ENCODE measurements at places on chromosomes 4 and X. TPM values are rescaled to one million over a fixed set of nuclear protein-coding genes. Genes with fewer than 3 reads are reported as not detected.

GRCh38 chr4:186728631-186729271 is 5.1 kb upstream of the FAT1 start:
- peak; percentile 38 for DNase-seq

The CPZ gene
- not detected for total RNA-seq

GRCh38 chrX:140064993-140065392 is 99.7 kb upstream of the CXorf66 start:
- DNase-seq: no peak

The PPP4R3C gene
- not detected for total RNA-seq

GRCh38 chr4:98601708-98602107 is 56.7 kb downstream of the TSPAN5 start:
- peak; percentile 49 for DNase-seq

GRCh38 chrX:15529165-15529564 is 28.6 kb downstream of the BMX start:
- DNase-seq: peak; percentile 39

The EMCN gene
- total RNA-seq: not detected

DNA sequence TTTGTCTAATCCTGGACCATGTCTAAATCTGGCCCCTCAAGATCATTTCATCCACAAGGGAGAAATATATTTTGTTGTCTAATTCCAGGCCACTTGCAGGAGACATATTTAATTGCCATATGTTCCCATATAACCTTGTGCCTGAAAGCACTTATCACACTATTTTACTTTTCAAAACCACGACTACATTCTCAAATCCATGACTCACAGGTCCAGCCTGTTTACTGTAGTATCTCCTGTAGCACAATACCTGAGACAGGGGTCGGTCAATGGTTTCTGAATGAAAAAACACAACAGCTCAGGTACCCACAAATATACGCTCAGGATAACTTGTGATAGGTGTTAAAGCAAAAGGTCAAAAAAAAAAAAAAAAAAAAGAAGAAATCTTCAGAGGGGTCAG is 60.9 kb downstream of the SEC24D start:
- DNase-seq: peak; percentile 42

GRCh38 chrX:21616386-21616785 is 41.7 kb downstream of the KLHL34 start:
- no peak for DNase-seq

DNA sequence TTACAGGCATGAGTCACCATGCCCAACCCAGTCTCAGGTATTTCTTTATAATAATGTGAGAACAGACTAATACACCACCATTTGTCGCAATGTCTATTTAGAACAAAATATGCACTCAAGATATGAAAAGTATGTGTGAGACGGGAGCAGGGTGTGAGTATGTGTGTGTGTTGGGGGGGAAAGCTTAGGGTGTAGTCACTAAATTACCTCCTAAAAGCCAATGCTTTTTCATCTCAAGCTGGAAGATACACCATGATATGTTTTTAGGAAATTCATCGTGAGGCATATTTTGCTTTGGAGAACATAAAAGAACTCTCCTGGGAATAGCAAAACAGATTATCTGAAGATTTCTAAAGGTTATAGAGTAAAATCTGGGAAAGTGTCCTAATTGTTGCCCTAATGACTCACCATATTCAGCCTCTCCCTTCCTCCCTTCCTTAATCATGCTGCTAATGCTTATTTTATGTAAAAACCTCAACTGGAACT is 262.7 kb downstream of the PDHA2 start:
- peak; percentile 15 for DNase-seq

The DAPP1 gene
- 0.20 TPM for total RNA-seq

- no peak for DNase-seq
Measured at GRCh38 chrX:44507292-44507691, 35.4 kb downstream of the FUNDC1 start.

- DNase-seq: no peak
Measured at GRCh38 chr4:172845281-172845680, 323.3 kb upstream of the GALNT7 start.

- no peak for DNase-seq
Measured at GRCh38 chr4:95004912-95005311, 247.2 kb downstream of the BMPR1B start.

- DNase-seq: no peak
Measured at GRCh38 chr4:96455045-96455720, 615.3 kb downstream of the PDHA2 start.

DNA sequence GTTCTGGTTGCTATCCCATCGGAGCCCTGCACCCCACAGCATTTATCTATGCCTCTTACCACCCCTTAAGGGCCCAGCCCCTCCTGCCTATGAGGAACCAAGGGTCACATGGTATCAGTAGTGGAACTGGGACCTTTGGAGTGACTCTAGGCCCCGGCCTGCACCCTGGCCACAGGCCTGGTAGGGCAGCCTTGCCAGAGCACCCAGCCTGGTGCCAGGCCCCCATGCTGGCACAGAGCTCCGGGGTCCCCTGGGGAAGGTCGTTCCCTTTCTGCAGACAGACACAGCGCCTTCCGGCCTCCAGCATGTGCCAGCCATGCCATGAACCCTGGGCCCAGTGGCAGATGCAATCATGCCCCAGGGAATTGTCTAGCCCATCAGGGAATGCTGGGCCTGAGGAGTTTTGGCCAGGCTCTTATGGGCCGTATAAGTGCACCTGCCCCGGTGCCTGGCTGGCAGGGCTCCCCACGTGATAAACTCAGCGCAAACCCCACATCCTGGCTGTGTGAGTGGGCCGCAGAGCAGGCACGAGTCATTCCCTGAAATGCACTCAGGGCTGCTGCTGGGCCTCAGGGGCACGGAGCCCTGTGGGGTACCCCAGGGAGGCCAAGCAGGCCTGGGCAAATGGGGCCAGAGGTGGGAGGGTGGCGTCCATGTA is 19.8 kb upstream of the ADD1 start:
- DNase-seq: no peak
